ENCODE measurements at places on chromosomes 1 and 21.

GRCh38 chr1:92916899-92917298 lies 44.4 kb downstream of the DIPK1A start:
- DNase-seq = no peak

DNA sequence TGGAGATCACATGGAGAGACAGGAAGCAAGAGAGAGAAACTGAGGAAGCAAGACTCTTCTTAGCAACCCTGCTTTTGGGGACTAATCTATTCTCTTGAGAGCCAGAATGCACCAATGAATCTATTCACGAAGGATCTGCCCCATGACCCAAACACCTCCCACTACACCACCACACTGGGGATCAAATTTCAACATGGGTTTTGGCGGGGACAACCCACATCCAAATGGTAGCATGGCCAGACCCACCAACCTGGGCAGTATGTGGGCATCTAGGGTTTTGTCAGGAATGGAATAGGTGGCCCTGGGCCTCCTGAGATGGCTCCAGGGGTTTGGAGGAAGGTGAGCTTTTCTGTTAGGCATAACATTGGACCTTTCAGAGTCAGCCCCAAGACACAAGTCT lies 33.7 kb downstream of the NENF start:
- DNase-seq = no peak

DNA sequence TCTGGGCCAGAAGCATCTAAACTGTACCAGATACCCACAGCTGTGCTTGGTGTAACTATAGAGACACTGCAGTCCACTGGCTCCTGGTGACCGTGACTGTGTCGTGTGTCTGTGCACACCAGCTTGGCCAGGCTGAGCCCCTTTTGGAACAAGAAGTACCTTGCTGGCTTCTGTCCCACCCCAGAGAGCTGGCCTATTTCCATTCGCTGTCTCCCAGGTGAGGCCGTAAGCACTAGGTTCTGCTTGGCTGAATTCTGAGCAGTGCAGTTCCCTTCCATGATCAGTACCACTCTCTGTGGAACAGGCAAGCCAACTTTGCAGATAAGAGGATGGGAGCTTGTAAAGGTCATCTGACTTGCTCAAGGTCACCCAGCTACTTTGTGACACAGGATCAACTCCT lies 119.9 kb upstream of the DNAH14 start:
- DNase-seq = no peak

DNA sequence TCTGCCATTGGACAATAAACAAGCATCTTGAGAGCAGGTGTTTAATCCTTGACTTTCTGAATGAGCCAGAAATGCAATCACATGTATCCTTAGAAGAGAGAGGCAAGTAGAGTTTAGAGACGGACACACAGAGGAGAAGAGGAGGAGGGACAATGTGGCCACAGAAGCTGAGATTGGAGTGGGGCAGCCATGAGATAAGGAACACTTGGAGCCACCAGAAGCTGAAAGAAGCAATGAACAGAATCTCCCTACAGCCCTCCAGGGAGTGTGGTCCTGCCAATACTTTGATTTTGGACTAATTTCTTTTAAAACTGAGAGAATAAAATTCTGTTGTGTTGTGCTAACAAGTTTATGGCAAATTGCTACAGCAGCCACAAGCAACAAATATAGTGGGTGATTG lies 141.0 kb downstream of the ATP6V1G3 start:
- DNase-seq = no peak

DNA sequence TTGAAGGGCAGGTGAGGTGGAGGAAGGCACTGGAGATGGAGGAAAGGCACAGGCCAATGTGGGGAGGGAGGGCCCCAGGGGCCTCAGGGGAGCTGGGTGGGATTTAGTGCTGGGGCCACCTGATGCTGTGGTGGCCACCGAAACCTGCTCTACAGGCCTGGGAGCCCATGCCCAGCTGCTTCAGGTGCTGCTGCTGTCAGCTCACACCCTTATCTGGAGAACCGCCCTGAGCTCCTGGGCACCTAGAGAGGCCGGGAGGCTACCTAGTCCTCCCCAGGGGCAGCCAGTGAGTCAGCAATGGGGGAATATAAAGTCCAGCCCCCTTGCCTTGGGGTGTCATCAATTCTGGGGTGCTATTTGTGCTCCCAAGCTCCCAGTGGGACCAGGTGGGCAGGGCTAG lies 12.2 kb downstream of the FAM131C start:
- DNase-seq = no peak

GRCh38 chr1:169795687-169796086 lies 980 bp upstream of the METTL18 start:
- no peak for DNase-seq

- DNase-seq = no peak
Measured at GRCh38 chr1:103197216-103197615, 88.9 kb upstream of the COL11A1 start.

GRCh38 chr1:47659146-47659545 lies 221.3 kb downstream of the FOXD2 start:
- no peak for DNase-seq
